ENCODE measurements at places on chromosomes 5 and 9.

GRCh38 chr5:1405539-1406530 lies 39.4 kb downstream of the SLC6A3 start:
- DNase-seq = no peak

GRCh38 chr9:21686738-21687137 lies 115.7 kb upstream of the MTAP start:
- DNase-seq = no peak

DNA sequence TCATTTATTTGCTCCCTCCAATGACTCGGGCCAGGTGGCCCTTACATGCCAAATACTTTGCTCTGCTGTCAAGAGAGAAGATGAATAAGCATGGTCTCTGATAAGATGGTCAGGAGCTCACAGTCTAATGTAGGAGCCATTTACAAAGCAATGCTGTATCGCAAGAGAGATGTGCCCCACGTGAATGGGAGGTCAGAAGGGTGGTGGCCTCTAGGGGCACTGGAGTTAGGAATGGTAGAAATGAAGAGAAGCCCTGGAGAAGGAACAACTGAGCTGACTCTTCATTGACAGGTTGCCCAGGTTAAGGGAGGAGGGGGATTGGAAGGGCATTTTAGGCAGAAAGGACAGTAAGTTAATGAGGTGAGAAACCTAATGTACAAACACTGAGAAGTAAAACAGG lies 286.5 kb downstream of the KCTD16 start:
- DNase-seq = no peak

DNA sequence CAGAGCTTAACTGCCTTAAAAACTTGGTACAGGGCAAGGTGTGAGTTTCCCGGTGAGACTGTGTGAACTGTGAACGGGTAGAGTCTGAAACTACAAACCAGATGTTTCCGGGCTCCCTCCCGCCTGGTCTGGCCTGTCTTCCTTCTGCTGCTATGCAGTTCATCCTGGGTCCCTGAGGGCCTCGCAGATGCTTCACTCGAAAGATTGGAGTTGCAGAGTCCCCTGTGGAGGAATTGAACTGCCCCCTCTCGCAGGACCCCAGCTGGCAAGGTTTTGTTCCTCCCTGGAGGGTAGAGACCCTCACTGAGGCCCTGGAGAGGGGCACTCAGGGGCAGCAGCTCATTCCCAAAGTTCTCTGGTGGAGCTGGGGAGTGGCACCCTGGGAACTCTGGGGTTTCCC lies 533 bp downstream of the DCANP1 start:
- DNase-seq = no peak

DNA sequence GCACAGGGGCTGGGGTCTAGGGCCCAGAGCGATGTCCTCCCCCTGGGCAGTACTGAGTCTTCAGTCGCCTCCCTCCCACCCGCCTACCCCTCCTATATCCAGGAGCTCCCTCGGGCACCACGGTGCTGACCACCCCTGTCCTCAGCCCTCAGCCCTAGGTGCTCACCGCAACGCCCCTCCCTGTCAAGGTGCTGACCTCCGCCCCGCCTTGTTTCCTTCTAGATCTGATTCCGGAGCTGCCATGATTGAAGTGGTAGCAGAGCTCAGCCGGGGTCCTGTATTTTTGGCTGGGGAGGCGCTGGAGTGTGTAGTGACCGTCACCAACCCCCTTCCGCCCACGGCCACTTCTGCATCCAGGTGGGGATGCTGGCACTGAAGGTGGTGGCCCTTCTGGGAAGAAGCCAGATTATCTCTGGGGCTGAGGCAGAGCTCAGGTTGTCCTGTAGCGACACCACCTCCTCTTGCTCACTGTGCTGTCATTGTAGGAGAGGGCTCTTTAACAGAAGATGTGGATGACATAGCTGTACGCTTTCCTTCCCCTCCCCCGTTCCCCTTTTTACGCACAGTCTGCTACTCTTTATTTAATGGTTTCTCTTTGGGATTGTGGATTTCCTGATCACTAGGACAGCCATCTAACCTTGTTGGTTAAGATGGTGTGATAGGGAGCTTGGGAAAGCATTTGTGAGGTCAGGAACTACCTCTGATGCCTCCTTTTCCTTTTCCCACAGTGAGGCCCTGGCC lies 598 bp downstream of the RGP1 start:
- peak; percentile 32 for DNase-seq

GRCh38 chr5:66637994-66638393 lies 41.8 kb downstream of the MAST4 start:
- no peak for DNase-seq

GRCh38 chr5:83255268-83255667 lies 177.9 kb downstream of the XRCC4 start:
- no peak for DNase-seq

DNA sequence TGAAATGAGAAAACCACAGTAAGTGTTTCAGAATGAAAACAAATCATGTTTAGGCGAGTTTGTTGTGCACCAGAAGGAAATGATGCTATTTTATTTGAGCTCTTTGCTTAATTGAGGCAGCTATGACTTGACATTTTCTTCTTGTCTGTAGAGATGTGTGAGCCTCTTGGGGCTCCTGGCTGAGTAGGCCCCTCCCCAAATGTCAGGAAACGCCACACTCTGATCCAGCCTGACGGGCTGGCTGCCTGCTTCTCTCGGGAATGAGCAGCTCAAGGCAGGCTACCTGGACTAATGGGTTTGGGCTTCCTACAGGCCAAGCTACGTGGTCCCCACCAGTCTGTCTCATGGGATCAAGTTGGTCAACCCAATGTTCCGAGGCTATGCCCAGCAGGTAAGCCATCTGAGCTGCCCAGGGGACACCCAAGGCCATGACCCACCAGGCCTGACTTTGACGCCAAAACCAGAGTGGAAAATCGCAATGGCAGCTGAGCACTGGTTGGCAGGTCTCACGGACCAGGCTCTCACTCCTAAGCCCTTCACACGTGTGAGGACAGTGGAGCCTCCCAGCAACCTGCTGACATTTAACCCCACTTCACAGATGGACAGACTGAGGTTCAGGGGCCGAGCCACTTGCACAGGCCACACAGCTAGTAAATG lies 29.9 kb downstream of the USP20 start:
- no peak for DNase-seq

GRCh38 chr5:111618623-111619271 lies 106.4 kb upstream of the STARD4 start:
- DNase-seq = no peak

- DNase-seq = peak; percentile 39
Measured at GRCh38 chr9:99822806-99823591, 1.3 kb downstream of the NR4A3 start.

DNA sequence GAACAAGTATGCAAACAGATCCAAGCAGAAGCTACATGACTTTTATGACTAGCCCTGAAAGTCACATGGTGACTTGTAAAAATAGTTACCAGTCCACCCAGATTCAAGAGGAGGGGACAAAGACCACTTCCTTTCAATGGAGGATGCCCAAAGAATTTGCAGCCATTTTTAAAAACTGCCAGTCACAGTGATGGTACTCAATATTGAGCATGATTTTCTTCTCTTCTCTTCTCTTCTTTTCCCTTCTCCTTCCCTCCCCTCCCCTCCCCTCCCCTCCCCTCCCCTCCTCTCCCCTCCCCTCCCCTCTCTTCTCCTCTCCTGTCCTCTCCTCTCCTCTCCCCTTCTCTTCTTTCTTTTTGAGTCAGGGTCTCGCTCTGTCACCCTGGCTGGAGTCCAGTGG lies 286.9 kb downstream of the PARP8 start:
- no peak for DNase-seq

DNA sequence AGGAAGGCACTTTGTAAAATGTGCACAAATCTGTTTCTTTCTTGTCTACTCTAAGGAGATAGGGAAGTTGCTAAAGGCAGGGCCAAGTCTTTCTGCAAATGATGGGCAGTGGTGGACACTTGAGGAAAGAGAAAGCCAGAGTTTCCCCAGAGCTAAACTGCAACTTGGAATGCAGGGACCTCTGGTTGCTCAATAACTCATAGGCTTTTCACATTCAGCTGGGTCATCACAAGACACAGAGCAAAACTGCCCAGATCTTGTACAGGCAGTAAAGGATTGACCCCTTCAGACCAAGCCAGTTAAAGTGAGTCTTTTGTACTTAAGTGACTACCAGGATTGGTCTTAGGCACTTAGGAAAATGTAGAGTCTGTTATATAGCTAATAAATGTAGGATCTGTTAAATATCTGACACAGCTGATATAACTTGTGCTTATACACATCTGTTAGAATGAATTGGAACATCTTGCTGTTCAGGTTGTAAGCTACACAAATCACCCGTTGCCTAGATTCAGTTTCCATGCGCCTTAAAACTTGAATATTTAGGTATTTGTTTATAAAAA lies 13.5 kb upstream of the AGXT2 start:
- DNase-seq = no peak

DNA sequence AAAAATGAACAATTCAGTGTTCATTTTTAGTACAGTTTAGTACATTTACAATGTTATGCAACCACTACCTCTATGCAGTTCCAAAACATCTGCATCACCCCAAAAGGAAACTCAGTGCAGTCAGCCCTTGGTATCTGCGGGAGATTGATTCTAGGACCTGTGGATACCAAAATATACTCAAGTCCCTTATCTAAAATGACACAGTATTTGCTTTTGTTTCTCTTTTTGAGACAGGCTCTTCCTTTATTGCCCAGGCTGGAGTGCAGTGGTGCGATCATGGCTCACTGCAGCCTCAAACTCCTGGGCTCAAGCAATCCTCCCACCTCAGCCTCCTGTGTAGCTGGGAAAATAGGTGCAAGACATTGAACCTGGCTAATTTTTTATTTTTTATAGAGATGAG lies 114.0 kb downstream of the PIP5K1B start:
- DNase-seq = no peak

DNA sequence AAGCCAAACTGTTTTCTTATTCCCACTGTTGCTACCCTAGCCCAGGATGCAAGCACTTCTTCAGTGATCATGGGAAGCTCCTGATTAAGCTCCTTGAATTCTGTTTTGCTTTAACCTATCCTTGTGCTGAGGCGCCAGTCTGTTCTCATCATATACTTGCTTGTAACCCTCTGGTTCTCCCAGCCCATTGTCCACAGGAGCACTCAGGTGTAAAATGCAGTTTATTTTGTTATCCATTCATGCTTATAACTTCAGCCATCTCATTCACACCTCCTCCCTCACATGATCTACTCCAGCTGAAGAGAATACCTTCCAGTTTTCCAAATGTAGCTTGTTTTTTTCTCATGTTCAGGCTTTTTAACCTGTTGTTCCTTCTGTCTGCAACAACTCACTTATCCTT lies 402.1 kb upstream of the BRINP1 start:
- no peak for DNase-seq

DNA sequence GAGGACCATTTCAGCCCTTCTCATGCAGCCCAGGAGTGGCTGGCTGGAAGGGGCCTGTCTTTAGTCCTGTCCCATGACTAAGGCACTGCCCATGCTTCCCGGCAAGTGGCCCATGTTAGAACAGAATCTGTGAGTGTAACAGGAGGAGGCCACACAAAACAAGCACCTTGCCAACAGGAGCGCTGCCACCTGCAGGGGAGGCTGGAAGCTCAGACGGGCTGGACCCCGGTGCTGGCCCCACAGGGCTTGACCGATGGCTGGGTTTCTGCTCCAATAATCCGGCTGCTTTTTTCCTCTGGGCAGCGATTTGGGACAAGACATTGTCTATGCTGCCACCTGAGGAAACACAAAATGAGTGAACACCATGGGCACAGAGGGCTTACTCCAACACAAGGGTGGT lies 28.4 kb downstream of the ANKS6 start:
- DNase-seq = no peak

- no peak for DNase-seq
Measured at GRCh38 chr5:154449786-154450185, 4.0 kb downstream of the SAP30L start.

GRCh38 chr9:133615186-133615585 lies 6.0 kb upstream of the FAM163B start:
- no peak for DNase-seq

GRCh38 chr5:30551618-30552017 lies 641.9 kb upstream of the CDH6 start:
- no peak for DNase-seq

GRCh38 chr9:125190361-125190801 lies 778 bp upstream of the PPP6C start:
- no peak for DNase-seq

GRCh38 chr5:169242849-169243186 lies 58.1 kb downstream of the SLIT3 start:
- no peak for DNase-seq

DNA sequence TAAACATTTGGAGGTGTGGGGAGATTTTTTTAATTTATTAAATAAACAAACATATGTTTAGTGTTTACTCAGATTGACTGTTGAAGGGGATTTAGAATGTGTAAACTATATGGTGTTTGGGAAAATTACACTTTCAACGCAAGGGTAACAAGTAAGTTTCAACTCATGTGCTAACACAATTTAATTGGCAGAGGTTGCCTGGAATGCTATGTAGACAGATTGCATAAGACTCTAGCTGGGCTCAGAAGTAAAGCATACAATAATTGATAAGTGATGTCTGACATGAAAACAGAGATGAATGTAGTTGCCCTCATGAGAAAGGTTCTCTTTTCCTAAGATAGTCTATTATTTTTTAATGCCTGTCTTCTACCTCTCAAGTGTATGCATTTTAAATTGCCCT lies 617.4 kb downstream of the KCTD16 start:
- DNase-seq = no peak

DNA sequence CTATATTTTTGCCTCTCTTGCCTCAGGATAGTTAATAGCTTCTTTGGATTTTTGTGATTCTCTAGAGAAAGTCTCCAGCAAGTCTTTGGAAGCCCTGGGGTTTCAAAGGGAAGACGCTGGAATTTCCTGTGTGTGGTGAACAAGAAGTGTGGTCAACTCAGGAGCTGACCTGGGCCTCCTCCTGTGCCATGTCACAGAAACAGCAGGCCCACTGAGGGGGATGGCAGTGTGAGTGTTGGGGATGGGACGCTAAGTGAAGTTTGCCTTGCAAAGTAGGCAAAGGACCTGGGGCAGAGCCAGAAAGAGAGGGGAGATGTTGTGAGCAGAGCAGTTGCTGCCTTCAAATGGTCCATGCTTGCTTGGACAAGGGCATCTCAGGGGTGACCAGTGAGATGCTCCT lies 226.3 kb downstream of the DMRT2 start:
- no peak for DNase-seq

- no peak for DNase-seq
Measured at GRCh38 chr9:97524424-97524823, 23.0 kb downstream of the TMOD1 start.

- no peak for DNase-seq
Measured at GRCh38 chr9:130906735-130907416, 10.3 kb upstream of the QRFP start.

DNA sequence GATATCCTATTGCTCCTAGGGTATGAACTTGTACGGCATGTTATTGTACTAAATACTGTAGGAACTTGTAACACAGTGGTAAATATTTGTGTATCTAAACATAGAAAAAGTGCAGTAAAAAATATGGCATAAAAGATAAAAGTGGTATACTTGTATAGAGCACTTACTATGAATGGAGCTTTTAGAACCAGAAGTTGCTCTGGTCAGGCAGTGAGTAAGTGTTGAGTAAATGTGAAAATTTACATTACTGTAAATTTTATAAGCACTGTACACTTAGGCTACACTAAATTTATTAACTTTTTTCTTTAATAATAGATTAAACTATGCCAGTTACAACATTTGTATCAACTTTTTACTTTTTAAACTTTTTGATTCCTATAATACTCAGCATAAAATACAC lies 109.1 kb downstream of the ZCCHC7 start:
- no peak for DNase-seq

Measured in HEK293T (cell line).